Stimulated activated CD4-positive, alpha-beta T cell treated with anti-CD3 and anti-CD28 coated beads, Interleukin-4, amount 100 ng/mL, for 4 hours (primary cell): ENCODE measurements at places on chromosomes 6 and 20.
A peak's percentile ranks its signal among the peaks of the same experiment; 100 is the strongest.

GRCh38 chr6:45420083-45420908 is 42.6 kb upstream of the SUPT3H start:
- peak; percentile 33 for DNase-seq

DNA sequence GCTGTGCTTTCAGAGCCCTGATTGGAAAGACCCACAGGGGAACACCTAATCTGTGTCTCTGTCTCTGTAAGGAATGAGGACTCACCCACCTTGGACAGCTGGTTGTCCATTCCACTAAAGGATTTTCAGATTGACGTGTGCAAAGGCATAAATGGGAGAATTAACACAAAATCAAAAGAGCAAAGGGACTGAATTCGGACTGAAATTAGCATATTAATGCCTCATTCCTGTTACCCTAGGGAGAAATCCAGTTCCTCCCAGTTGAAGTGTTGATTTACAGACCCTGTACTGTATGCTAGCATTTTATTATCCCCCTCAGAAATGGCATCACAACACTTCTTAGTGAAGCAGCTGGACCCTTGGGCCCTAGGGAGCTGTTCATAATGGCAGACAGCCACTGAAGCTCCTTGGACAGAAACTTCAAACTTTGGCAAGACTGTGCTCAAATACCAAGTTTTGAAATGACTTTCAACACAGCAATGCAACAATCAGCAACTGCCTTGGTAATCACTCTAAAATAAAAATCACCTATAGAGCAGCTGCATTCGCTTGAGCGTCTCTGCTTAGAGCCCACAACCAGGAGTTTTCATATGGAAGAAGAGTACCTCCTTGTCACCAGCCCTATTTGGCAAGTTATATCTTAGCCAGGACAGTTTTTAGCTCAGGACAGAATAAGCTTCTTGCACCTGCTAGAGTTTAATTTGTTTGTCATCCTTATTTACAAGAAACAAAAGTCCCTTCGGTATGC is 118.1 kb downstream of the TRDN start:
- DNase-seq = no peak

DNA sequence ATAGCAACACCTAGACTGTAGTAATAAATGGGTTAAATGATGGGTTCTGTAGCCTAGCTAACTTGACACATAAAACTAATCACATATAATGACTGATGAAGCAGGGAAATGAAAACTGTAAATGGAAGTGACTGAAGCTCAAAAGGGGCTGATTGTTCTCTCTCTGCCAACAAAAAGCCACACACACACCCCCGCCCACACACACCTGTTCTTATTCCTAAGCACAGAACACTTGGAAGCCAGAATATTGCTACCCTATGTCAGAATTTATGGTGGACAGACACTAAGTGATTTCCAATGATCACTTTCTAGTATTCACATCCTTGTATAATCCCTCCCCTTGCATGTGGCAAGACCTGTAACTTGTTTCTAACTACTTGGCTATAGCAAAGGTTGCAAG is 603.5 kb downstream of the UTRN start:
- no peak for DNase-seq

- no peak for DNase-seq
These were observed 440.1 kb downstream of the EPHA7 start for GRCh38 chr6:92979281-92979680.

DNA sequence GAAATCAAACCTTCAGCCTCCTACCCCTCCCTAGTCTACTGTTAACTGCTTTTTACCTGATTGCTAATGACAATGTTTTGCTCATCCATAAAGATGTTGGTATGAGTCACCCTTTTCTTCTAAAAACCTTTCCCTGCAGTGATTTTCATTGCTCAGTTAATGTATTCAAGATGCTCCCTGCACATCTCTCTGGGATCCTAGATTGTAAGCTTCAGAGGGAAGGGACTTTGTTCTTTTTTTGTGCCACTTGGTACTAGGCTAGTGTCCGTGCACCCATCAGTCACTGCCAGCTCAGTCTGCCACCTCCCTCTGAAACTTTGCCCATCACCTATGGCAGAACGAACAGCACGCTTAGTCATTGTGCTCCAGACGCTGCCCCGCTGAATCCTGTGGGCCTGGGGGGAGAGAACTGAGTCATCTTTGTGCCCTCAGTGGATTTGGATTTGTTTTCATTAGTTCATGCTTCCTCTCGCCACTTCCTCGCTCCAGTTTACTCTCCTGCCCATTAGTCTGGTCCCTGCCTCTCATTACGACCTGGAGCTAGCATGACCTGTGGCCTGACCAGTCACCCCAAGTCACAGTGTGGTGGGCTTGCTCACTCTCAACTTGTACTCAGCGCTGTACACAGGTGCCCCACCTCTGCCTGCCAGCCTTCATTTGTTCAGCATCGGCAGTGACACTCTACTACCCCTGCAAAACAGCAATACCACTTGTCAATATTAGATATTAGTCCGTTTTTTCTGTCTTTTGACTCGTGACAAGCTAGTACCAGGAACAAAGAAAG is 78.0 kb upstream of the TMEM181 start:
- DNase-seq = no peak
